Activated T-helper 1 cell treated with Interleukin-2 at 50 U/mL for 16 hours (primary cell): ENCODE measurements at places on chromosomes 11 and 22.

DNA sequence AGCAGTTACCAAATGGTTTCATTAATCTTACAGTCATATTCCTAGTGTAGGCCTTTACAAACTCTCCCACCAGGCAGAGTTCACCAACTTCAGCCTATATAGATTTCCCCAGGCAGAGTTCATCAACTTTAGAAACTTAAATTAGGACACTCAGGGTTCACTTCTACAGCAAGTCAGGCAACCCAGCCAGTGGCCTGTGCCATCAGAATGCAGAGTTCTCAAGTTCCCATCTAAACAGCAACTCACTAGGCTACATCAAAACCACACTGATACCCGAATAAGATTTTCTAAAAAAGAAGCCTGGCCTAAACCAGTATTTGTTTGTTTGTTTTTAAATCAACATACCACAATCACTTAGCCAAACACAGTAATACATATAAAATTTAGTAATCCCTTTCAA is 33.7 kb downstream of the PICALM start:
- no peak for DNase-seq

GRCh38 chr22:40610329-40610850 is 26.1 kb downstream of the MRTFA start:
- DNase-seq: no peak

DNA sequence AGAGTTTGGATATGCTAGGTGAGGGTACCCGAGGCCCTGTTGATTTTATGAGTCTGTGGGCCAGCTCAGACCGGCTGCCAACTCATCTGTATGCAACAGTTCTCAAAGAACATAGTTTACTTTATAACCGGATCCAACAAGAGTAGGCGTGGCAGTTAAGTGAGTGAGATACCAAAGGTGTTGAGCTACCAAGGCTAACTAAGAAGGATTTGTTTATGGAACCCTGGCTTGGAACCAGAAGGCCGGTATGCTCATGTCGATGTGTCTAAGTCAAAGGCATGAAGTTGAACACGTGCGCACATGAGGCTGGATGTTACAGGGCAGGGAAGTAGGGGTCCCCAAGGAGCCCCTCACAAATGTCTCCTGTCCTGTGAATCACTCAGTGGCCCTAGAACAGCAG is at the start of gene KCNJ1:
Gene KCNJ1 (minus strand): TSS at position 20 of the 400 bp plus-strand sequence. CDS start 27,053 bp downstream, outside the sequence.
- DNase-seq: no peak

GRCh38 chr22:22753526-22754267 is 109.3 kb downstream of the GGTLC2 start:
- DNase-seq: peak; percentile 64

- DNase-seq: no peak
Measured at GRCh38 chr22:39408173-39408572, 8.6 kb downstream of the TAB1 start.

- DNase-seq: no peak
Measured at GRCh38 chr11:12540913-12541582, 133.2 kb upstream of the TEAD1 start.

DNA sequence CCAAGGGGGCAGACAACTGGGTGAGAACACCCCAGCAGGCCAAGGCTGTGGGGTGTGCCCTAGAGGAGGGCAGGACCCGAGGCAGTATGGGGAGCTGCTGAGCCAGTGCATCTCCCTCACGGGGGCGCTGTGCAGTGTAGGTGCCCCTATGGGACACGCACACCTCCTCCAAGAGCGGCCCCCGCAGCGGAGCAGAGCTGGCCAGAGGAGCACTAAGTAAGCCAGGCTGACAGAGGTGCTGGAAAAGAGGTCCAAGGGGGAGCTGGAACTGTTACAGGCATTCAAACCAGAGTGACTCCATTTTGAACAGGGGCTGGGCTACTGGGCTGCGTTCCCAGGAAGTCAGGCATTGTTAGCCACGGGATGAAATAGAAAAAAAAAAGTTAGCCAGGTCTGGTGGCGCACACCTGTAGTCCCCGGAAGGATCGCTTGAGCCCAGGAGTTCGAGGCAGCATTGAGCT is 41.8 kb downstream of the TST start:
- DNase-seq: peak; percentile 69

GRCh38 chr11:76577226-76577920 is 93.2 kb downstream of the LRRC32 start:
- no peak for DNase-seq

- DNase-seq: no peak
Measured at GRCh38 chr11:28727254-28727653, 619.1 kb downstream of the METTL15 start.

DNA sequence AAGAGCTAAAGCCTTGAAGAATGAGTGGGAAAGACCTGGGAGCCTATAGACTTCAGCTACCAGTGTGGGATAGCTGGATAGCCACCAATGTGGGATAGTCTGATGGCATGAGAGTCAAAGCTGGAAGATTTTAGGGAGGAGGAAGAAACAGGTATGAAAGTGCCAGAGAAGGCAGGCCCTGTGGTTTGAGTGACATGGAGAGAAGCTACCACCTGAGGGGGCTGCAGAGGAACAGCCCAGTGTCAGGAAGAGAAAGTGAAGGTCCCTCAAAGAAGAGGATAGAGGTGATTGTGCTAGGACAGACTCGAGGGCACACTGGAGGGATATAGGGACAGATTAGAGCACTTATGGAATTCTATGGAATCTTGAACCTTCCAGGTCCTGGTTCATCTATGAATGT is 23.1 kb upstream of the PAX6 start:
- no peak for DNase-seq

- no peak for DNase-seq
Measured at GRCh38 chr11:119744577-119744976, 15.6 kb upstream of the NECTIN1 start.

DNA sequence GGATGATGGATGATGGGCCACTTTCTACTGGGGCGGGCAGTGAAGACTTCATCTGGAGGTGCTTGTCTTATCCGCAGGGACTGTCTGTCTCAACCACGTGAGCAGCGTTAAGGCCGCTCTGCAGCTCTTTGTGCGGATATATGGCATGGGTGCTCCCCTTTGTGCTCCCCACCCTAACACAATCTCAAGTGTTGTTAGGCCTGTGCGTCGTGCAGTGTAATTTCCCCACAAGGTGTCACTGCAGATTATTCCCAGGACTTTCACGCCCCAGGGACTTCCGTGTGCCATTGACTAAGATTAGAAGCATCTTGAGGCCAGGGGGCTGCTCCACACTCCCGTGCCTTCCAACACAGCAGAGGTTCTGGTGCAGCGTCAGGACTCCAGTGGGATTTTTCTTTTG is 65.3 kb downstream of the TBC1D22A start:
- no peak for DNase-seq

GRCh38 chr22:27581236-27581635 is 220.3 kb downstream of the MN1 start:
- DNase-seq: no peak

DNA sequence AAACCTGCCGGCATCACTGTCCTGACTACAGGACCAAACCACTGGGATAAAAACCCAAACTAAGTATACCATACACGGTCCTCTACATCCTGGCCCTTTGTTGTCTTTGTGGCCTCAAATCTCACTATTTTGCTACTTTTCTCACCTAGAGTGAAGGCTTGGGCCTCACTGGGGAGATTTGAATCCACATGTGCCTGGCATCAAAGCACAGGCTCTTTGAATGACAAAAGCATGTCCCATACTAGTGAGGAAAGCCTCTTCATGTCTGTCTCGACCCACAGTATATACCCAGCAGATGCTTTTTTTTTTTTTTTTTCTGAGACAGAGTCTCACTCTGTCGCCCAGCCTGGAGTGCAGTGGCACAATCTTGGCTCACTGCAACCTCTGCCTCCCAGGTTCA is 72.5 kb upstream of the DRD2 start:
- DNase-seq: no peak

DNA sequence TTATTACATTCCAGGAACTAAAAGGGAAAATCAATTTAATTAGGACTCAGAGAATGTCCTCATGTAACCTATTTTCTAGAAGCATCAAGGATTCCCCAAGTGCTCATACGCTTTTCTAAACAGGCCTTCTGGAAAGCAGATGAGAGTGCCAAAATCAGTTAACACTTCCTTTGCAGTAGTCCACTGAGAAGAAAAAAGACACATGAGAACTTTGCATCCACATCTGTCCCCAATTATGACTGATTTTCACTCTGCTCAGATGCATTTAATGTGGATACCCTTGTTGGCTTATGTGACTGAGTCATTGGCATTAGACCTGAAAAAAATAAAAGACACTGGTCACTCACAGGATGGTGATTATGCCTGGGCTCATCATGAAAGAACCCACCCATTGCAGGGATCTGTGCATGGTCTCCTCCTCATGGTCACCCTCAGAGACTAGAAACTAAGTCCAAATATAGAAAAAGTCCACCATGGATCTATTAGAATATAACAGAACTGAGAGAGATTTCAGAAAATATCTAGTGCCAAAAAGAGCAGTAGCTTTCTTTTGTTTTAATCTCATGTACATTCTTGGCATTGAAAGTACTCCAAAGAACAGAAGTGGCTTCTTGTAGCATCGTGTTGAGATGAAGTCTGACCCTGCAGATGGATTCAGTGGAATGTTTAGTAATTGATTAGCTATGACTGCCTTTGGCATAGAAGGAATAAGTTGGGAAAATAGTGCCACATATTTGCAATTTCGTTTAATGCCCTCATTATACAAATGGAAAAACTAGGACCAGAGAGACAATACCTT is 48.8 kb upstream of the FIBIN start:
- no peak for DNase-seq

DNA sequence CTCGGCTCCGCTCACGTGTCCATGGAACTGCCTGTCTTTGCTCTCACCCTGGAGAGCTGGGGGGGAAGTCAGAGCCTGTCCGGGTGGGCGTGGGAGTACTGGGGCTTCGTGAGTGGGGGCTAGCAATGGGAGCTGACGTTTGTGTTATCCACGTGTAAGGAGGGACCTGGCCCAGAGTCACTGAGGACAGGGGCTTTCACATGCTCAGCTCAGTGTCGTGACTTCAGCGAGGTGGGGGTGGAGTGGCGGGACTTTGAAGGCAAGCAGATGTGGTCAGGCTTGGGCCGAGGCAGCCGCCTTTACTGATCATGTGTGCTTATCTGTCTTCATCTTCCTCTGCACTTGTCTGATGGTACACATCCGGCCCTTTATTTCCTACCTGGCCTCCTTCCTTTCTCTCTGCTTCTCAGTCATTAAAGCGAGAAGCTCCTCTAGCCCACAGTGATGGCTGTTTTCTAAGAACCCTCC is 113.1 kb upstream of the NNMT start:
- peak; percentile 56 for DNase-seq

GRCh38 chr22:45958971-45959370 is 18.0 kb downstream of the WNT7B start:
- DNase-seq: no peak

- DNase-seq: no peak
Measured at GRCh38 chr22:38068641-38069371, 11.6 kb downstream of the PICK1 start.

DNA sequence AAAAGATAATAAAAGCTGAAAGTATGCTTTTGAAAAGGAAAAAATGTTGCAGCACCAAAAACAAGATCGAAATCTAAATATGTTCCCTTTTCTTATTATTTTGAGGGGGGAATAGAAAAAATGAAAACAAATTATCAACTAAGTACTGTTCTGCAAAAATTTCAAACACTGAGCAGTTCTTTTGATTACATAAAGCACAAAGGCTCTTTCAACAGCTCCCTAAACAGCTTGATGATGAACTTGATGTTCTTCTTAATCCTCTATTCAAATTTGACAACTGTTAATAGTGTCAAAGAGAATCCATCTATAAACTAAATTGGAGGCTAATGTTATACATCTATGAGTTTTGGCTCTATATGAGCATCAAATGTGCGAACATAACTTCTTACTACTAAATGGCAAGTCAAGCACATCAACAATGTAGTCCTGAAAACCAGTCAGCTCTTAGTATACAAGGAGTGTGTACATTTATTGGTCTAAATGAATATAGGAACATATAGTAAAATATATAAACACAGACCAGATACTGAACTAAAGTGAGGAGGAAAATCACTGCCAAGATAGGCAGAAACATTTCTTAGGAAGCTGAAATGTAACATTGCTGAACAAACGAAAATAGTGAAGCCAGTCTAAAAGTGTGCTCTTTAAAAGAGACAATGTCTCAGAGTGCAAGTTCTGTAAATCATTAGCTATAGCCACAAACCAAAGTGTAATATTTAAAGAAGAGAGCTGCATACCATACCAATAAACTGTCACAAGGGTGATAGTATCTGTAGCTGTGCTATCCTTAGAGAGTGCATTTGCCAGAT is 94.3 kb downstream of the SOX6 start:
- DNase-seq: no peak

- DNase-seq: no peak
Measured at GRCh38 chr11:34345540-34345876, 12.3 kb downstream of the ABTB2 start.

- DNase-seq: no peak
Measured at GRCh38 chr11:70854901-70855556, 397.3 kb downstream of the SHANK2 start.

DNA sequence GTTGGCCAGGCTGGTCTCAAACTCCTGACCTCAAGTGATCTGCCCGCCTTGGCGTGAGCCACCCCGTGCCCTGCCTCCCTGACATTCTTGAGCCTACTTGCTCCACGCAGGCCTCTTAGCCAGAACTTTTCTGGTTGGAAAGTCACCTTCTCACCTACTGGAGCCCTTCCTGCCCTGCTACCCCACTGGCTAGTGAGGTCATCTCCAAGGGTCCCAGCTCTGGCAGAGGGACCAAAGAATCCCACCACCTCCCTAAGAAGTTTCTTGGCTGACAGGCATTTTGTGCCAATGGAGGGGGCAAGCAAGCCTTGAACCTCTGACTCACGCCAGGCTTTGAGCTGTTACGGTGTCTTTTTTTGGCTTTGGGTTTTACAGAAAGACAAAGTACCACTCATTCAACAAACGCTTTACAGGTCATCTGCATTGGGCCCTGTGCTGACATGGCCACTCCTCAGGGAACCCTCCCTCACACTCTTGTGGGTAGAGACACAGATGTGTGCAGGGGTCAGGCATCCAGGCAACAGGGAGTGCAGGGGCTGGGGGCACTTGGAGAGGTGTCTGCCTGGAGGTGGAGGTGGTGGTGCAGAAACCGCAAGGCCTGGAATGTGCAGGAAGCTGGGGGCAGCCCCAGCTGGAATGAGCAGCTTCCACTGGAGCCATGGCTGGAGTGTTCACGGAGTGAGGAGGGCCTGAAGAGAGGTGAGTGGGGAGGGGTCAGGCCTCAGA is 27.1 kb upstream of the WNT11 start:
- DNase-seq: no peak

DNA sequence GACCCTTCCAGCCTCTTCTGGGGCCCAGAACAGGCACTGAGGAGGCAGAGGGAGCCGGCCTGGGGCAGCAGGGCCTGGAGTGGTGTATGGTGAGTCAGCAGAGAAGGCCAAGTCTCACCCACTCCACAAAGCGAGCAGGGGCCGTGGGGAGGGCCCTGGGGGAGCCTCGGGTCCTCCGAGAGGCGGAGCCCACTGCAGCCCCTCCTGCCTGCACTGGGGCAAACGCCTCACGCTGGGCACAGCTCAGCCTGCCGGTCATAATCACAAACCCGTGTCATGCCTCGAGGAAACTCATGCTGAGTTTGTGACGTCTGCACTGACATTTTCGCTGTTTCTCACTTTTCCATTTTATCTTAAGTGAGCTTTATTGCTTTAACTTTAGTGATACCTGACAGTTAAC is 38.4 kb downstream of the TOLLIP start:
- no peak for DNase-seq

GRCh38 chr11:10499874-10500601 is 40.9 kb downstream of the RNF141 start:
- no peak for DNase-seq
